ENCODE measurements at places on chromosomes 16 and 17. TPM values are rescaled to one million over a fixed set of nuclear protein-coding genes. Genes with fewer than 3 reads are reported as not detected.

The IL21R gene
- polyA plus RNA-seq, result 0.04 TPM

The CRYBA1 gene
- not detected for polyA plus RNA-seq

The TBC1D3G gene
- not detected for polyA plus RNA-seq

The TBC1D3C gene
- polyA plus RNA-seq, result not detected

The CDH3 gene
- polyA plus RNA-seq, result 64.5 TPM

The SHISA9 gene
- polyA plus RNA-seq, result 6.2 TPM

The ATP6V0A1 gene
- polyA plus RNA-seq, result 67.9 TPM

The HSD17B2 gene
- polyA plus RNA-seq, result 17.1 TPM

The KRT33A gene
- polyA plus RNA-seq, result not detected

The ASIC2 gene
- polyA plus RNA-seq, result 5.1 TPM

The CCR7 gene
- 0.48 TPM for polyA plus RNA-seq

DNA sequence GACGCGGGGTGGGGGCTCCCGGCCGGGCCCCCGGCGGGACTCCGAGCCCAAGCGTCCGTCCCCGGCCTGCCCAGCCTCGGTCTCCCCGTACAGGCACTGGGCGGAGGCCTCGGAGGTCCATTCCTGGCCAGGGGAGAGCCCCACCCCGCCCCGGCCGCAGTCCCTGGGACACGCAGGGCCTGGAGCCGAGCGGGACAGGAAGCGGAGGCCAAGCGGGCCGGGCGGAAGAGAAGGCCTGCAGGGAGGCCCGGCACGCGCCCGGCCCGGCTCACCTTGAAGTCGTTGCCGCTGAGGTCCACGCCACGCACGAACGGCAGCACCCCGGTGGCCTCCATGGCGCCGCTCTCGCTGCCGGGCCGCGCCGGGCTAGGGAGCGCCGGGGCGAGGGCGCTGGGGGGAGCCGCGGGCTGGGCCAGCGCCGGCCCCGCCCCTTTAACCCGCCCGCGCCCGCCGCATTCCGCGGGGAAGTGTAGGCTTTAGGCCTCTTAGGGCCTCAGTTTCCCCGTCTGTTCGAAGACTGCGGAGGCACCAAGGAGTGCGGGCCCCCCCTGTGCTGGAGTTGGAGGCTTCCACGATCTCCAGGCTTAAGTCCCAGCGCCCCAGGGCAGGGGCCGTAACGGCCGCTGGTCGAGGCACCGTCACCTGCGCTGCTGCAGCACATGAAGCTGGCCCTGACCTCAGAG, at the start of gene FLII:
Gene FLII (minus strand): TSS at position 383 of the 683 bp plus-strand sequence. CDS start 48 bp downstream, at position 335.
- DNase-seq, result no peak

DNA sequence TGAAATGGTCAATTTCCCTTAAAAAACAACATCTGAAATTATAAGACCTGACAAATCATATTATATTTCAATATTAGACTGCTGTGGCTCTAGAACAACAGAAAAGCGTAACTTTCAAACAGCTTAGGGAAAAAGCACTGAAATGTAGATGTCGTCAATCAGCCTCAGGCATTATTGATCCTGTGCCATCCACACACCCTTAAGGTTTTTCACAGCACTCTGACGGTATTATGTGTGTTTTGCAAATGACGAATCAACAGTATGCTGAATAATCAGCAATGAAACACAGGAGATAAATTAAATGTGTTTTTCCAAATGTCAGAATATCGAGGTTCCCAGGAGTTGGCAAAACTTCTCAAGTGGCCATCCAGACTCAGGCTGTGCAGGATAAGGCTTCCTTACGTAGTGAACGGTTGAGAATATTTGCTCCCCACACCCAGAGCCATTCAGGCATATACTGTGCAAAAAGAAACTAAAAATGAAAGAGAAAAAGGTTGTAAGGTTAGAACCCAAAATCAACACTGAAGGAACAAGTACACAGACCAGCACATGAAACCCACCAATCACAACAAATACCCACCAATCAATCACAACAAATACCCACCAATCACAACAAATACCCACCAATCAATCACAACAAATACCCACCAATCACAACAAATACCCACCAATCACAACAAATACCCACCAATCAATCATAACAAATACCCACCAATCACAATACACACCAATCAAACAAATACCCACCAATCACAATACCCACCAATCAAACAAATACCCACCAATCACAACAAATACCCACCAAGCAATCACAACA, 7.7 kb upstream of the MBTPS1 start:
- DNase-seq, result no peak

GRCh38 chr16:30777591-30778297, 9.3 kb downstream of the ZNF629 start:
- DNase-seq, result no peak

GRCh38 chr17:77480509-77481215, 339.9 kb downstream of the SEC14L1 start:
- no peak for DNase-seq

- DNase-seq, result no peak
Observed at GRCh38 chr17:47635734-47636133, 14.0 kb upstream of the KPNB1 start.

DNA sequence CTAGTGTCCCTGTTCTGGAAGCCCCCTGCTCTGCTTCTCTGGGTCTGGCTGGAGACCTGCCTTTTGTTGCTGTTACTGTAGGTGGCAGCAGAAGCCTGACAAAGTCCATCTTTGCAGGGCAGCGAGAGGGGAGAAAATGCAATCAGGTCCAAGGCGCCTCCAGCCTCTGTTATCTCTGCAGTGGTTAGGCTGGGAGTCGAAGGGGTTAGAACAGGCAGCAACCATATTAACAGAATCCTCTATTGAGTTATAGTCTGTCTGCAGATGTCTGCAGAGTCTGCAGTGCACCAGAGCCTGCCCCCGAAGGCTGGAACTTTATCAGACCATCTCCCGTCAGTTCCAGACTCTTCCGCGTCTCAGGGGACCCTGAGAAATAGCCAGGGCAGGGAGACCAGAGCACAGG, 404.9 kb upstream of the EEF2KMT start:
- DNase-seq, result no peak

GRCh38 chr16:24539850-24540601, 660 bp downstream of the RBBP6 start:
- peak; percentile 45 for DNase-seq

GRCh38 chr17:65987988-65988387, 203.9 kb downstream of the CEP112 start:
- DNase-seq, result no peak

DNA sequence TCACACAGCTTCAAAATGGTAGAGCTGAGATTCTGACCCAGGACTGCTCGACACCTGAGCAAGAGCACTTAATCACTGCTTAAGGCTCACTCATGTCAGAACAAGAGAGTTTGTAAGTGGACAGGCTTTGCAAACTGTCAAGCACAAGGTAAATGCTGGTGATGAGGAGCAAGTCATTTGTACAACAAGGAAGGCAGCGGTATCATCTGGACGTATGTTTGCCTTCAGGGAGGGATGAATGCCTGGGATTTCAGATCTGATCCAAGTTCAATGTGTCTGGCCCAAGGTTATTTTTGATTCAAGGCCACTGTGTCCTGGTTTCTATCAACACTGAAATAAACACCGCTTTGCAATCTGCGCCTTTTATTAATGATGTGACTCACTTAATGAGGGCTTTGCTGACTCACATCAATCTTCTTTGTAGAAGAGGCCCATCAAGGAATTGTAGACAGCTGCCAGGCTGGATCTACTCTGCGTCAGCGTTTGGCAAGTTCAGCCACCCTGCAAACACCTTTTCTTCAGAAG, 174.4 kb upstream of the HS3ST3A1 start:
- DNase-seq, result no peak

DNA sequence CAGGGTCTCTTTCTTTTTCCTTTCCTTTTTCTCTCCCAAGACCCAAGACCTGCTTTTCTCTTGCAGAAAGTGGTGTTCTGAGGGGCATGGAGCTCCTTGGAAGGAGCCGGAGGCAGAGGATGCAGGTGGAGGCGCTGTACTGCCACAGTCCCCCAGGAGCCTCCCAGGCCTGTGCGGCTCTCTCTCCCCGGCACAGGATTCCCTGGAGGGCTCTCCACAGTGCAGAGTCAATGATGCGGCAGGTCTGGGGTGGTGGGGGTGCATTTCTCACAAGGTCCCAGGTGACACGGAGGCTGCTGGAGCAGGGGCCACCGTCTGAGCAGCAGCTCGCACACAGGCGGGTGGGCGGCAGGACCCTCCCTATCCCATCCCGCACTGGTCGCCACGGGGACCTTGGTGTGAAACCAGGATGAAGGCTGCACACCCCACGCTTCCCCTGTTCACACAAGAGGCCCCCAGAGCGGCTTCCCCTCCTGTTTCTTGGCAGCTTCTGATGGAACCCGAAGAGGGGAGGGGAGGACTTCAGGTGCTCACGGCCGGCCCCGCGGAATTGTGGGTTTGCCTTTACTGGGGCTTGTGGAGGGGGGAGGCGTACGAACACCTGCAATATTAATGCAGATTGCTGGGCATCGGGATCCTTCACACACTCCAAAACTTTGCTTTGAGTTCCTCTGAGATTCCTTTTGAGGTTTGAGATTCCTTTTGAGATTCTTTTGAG, 186.9 kb downstream of the ENGASE start:
- DNase-seq, result no peak

DNA sequence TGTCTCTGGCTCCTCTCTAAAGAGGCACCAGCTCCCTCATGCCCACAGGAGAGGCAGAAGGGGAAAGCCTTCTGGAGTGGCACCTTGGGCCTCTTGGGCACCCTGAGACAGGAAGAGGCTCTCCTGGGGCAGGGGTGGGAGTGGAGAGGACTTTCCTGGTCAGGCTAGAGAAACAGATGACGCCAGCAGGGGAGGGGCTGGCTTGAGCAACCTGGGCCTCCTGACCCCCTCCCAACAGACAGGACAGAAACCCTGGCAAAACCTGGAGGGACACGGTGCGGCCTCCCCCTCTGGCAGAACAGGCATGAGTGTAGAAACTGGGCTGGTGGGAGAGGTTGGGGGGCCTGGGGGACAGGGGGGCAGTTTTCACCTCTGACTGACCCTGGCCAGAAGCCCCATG, 6.1 kb downstream of the SMIM5 start:
- DNase-seq, result no peak

- no peak for DNase-seq
Observed at GRCh38 chr17:65013613-65014391, 42.7 kb downstream of the GNA13 start.

GRCh38 chr16:346587-346986, 5.9 kb downstream of the AXIN1 start:
- no peak for DNase-seq

DNA sequence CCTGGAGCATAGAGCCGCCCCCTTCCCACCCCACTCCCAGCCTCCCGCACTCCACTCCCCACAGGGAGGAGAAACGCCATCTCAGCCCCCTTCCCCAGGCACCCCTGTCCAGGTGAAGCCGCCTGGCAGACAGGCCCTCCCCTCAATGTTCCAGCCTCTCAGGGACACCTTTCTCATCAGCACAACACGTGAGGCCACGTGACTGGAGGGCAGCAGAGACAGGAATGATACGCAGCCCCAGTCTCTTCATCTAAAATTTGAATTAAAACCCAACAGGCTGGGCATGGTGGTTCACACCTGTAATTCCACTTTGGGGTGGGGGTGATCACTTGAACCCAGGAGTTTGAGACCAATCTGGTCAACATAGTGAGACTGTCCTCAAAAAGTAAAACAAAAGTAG, 20.2 kb upstream of the AATK start:
- no peak for DNase-seq

DNA sequence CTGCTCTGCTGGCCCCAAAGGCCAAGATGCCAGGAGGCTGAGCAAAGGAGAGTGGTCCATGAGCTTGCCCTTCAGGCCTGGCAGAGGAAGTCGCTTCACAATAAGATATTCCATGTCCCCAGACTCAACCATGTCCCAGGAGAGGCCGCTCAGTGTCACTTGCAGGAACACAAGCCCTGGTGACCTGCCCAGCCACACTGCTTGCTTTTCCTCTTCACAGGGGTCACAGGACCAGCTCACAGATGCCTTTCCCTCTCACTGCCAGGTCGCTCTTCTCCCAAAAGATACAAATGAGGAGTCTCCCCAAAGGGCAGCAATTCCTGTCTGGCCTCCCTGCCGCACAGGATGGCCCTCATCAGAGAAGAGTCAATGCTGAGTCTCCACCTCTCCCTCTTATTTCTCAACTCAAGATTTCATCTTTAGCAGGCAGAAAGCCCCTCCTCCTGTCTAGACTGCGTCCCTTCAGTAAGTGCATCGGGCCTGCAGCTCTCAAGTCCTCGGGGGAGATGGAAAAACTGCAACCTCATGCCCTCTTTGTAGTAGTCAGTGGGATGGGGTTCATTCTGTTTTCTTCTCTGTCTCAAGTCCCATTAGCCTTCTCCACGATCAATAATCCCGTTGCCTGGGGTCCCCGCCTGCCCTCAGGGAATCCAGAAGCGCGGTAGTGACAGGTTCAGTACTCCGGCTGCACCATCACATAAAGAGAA, 5.0 kb downstream of the JUP start:
- DNase-seq, result no peak

DNA sequence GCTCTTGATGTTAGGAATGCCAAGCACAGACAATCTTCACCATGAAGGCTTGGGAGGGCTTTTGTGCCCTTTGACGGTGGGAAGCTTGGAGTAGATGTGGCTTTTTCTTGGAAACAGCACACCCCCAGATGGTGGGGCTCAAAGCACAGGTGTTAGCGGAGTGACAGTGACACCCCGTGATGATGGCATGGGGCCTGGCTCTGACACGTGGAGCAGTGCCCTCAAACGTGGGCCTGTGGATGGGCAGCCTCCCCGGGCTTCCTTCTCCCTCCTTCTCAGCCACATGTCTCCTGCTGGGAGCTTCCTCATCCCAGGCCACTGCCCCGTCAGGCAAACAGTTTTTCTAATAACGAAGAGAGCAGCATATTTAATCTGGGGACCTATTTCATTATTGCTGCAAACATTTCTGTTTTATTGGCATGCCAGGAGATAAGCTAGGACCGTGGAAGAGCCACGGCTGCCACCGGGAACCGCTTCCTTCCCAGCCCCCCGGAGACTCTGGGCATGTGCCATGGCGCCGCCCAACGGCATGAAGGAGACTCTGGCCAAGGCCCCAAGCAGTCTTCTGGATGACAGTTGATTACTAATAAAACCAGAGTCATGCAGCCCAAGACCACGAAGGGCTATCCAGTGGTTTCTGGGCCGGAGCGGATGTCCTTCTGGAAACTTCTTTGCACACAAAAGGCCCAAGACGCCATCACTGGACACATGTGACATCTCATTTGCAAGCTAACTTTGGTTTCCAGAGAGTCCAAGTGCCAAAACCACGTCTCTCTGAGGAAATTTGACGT, 280.3 kb upstream of the FOXF1 start:
- DNase-seq, result no peak

DNA sequence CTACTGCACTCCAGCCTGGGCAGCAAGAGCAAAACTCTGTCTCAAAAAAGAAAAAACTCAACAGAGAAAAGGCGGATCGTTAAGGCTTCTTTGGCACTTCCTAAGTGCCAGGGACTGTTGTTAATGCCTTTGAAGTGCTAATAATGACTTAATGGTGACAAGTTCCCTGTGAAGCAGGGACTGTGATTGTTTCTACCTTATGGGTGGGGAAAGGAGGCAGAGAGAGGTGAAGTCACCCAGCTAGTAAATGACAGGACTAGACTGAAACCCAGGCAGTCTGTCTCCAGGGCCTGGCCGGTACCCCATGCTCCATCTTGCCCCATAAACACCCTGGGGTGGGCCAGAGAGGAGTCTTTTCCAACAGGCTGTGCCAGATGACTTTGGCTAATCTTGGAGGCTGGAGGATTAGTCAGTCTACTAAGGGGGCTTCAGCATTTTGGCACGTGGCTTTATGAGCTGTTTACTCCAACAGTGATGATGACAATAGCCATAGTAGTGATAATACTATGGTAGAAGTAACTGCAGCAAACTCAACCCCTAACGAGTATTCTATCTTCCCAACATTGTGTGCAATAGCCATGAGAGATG, 26.9 kb downstream of the ABCC1 start:
- DNase-seq, result no peak

Measured in left renal cortex interstitium (tissue), 4 donors.